AG08396 (cell line): ENCODE measurements at places on chromosomes 7 and 10.

GRCh38 chr10:78959217-78959923 is 109.4 kb upstream of the ZMIZ1 start:
- no peak for DNase-seq

DNA sequence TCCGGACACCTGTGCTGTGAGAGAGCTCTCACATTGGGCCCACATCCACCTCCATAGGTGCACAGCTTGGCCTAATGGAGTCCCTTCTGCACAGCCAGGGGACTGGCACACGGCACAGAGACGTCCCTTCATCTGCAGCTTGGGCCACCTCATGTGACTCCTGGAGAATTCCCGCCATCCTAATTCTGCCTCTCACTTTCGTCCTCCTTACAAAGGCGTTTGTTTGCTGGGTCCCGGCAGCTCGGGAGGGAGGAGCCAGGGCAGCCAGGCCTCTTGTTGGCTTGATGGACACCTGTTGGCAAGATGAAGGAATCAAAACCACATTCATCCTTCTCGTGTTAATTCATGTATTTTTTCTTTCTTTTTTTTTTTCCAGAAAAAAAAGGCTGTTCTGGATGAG is 30.7 kb upstream of the TTYH3 start:
- no peak for DNase-seq

DNA sequence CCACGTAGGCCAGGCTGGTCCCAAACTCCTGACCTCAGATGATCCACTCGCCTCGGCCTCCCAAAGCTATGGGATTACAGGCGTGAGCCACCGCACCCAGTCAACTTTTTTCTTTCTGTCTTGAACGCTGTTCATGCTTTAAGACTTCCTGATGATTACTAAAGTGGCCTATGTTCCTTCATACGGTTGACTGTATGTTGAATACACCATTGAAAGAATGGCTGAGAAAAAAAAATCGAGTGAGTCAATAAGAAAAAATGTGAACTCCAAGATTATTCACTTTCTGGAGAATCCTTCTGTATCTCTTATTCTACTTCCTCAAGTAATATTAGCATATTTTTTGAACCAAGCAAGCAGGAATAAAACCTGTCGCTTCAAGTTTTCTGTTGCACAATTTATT is 955.0 kb downstream of the GATA3 start:
- DNase-seq, result no peak

- no peak for DNase-seq
Measured at GRCh38 chr10:11475831-11476434, 135.5 kb downstream of the USP6NL start.

GRCh38 chr7:102873470-102874165 is 39.2 kb upstream of the LRRC17 start:
- DNase-seq, result no peak

GRCh38 chr10:61452655-61453641 is at the start of gene TMEM26:
Gene TMEM26, minus strand, starts transcription at chr10:61453381. Its CDS starts 300 bp downstream, at chr10:61453081.
- DNase-seq, result peak; percentile 28

GRCh38 chr7:108167460-108167859 is 37.3 kb upstream of the LAMB4 start:
- peak; percentile 22 for DNase-seq

GRCh38 chr10:47031211-47031900 is 120.1 kb downstream of the PTPN20 start:
- no peak for DNase-seq
